ENCODE measurements at places on chromosomes 6 and 20.

DNA sequence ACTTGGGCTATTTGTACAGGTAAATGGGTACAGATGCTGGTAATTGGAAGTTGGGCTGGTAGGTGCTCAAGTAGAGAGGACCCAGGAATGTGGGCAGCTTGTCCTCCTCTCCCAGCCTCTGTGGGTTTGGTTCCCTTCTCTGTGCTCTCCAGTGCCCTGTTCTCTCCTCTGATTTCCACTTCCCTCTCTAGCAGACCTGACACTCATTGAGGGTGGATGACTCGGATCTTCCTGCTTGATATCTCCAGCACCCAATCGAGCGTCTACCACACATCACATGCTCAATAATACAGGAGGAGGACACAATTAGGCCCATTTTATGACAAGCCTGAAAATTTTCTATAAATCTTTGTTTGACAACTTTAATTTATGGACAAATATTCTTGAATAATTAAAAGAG is 23.7 kb downstream of the CST1 start:
- no peak for DNase-seq

GRCh38 chr6:4240148-4240547 is 104.8 kb upstream of the ECI2 start:
- DNase-seq, result no peak

GRCh38 chr6:134195164-134195906 is 122.6 kb downstream of the SGK1 start:
- no peak for DNase-seq

DNA sequence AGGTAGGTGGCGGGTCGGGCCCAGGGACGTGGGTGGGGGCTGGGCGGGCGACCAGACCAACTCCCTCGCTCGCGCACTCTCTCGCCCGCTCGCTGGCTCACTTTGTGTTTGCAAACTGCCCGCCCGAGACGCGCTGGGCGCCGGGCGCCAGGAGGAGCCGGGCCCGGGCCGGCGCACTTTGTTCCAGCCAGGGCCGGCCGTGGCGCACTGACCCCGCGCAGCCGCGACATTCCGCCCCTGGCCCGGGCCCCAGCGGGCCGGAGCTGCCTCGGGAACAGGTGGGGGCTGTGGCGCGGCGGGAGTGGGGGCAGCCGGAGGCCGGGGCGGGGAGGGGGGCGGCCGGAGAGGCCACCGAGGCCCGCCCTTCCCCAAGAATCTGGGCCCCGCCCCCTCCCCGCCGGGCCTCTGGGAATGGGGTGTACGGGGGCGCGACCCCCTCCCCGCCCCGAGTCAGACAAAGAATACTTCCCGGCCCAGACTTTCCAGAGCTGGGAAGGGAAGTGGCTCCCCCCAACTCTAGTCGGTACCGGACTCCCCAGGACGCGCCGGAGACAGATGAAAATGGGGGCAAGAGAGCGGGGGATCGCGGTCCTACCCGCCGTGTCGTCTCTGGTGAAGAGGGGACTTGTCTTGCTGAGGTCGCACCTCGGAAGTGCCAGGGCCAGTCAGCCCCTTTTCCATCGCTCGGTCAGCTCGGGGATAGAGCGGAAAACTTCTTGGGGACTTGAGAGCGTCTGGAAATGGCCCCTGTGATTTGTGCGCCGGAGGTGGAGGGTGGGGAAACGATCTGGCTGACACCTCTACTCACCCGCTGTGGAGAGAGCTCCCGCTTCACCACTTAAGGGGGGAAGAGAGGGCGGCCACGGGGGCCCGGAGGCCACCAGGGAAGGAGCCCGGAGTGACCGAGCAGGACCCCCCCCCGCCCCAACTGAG is 951 bp downstream of the FOXP4 start:
- DNase-seq, result no peak

DNA sequence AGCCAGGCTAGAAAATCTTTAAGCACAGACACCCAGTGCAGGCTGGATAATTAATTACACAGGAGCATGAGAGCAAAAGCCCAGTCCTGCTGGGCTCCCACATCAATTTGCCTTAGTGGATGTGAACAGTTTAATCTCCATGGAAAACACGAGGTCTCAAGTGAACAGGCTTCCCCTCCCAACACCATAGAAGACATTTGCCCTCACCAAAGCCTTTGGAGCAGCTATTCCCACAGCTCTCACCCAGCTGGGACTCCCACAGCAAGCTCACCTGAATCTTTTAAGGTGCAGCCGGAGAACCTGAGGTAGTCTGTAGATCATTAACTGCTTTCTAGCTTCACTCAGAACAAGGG is 12.0 kb downstream of the TOMM6 start:
- DNase-seq, result no peak

- no peak for DNase-seq
Measured at GRCh38 chr6:11580686-11581405, 43.3 kb downstream of the TMEM170B start.

GRCh38 chr6:130923350-130923749 is 96.1 kb downstream of the SMLR1 start:
- no peak for DNase-seq

DNA sequence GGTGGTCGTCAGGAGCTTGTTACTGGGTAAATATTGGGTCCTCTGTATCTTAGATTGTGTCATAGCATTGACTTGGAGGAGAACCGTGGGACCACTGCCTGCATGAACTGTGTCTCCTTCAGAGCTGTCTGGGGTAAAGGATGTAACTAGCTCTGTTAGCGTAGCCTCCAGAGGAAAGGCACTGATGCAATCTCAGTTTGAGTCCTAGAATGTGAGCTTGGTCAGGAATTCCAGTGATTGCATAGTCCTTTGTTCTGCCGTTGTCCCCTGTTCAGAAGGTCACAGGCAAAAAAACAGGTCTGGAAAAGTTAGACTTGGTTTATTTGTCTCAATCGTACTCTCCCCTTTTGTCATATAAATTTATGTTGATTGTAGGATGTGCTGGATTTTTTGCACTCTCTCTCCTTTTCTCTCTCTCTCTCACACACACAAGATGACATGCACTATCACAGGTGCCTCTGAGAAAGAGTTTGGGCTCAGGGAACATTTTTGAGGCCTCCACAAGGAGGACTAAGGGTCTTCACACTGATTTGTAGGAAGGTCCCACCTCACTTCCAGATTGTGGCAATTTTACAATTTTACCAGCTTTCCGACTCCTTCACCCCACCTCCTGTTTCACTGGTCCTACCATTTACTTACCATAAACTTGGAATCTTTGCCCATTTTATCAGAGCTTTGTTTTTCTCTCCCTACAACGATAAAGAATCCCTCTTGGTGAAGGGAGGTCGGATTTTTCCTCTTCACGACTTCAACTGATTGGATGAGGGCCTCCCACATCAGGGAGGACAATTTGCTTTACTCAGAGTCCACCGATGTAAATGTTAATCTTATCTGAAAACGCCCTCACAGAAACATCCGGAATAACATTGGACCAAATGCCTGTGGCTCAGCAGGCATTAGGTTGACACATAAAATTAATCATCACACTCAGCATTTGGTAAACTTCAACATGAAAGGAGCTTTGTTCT is 7.0 kb upstream of the DACT2 start:
- peak; percentile 45 for DNase-seq

DNA sequence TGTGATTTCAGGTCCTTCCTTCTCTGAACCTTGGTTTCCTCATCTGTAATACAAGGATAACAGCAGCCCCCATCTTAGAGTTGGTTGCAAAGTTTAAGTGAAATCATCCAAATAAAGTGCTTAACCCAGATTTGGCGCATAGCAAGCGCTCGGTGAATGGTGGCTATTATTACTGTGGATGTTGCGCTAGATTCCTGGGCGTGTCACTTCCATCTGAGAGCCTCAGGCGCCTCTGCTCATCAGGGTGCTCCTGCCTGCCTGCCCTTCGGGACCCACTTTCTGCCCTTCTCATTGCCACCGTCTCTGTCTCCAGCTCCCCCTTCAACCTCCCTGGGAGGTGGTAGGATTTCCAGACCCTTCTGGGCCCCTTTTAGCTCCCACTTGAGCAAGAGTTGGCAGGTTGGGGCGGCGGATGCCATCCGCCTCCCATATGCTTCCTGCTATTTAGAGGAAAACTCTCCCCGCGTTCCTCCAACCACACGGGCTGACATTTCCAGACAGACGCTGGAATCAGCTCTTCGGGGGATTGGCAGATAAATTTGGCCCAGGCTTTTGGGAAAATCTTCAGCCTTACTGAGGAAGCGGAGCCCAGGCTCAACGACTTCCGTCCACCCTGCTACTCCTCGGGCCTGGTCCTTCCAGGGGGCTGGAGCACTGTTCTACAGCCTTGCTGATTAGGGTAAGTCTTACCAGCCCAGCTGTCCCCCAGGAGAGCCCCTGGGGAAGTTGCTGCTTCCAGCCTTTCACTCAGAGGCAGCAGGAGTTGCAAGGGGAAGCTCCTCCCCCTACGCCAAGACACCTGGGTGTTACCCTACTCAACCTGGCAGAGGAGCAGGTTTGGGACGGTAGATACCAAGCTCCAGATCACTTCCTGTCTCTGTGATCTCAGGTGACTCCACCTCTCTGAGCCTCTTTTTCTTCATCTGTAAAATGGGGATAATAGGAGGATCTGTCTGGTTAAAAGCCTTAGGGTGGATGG is 71.5 kb downstream of the DLGAP4 start:
- DNase-seq, result no peak

DNA sequence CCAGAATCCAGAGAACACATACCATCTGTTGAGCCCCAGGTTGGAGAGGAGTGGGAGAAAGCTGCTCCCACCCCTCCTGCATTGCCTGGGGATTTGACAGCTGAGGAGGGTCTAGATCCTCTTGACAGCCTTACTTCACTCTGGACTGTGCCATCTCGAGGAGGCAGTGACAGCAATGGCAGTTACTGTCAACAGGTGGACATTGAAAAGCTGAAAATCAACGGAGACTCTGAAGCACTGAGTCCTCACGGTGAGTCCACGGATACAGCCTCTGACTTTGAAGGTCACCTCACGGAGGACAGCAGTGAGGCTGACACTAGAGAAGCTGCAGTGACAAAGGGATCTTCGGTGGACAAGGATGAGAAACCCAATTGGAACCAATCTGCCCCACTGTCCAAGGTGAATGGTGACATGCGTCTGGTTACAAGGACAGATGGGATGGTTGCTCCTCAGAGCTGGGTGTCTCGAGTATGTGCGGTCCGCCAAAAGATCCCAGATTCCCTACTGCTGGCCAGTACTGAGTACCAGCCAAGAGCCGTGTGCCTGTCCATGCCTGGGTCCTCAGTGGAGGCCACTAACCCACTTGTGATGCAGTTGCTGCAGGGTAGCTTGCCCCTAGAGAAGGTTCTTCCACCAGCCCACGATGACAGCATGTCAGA is 77.4 kb downstream of the ASXL1 start:
- no peak for DNase-seq

GRCh38 chr6:99521633-99522151 is 6.5 kb upstream of the USP45 start:
- no peak for DNase-seq

DNA sequence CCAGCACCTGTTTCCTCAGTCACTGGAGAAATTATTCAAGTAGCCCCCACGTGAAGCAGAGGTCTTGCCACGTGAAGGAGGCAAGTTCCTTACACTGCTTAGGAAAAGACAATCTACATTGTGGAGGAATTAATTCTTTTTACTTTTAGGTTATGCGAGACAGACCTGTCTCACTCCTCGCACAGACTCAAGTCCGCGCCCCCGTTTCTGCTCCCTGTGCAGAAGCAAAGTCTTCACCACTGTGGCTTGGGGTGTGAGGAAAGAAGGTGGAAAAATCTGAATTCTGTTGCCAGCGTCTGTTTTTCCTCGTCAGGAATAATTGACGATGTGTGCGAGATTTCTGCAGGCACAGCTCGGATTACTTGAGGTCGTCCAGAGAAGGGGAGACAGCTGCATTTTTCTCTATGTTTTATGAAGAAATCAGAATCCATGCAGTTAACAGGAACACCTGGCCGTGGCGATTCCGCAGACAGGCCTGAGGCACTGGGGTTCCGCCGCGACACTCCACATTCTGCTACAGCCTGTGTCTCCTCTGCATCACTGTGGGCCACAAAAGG is 185.1 kb downstream of the SMOC2 start:
- DNase-seq, result no peak

DNA sequence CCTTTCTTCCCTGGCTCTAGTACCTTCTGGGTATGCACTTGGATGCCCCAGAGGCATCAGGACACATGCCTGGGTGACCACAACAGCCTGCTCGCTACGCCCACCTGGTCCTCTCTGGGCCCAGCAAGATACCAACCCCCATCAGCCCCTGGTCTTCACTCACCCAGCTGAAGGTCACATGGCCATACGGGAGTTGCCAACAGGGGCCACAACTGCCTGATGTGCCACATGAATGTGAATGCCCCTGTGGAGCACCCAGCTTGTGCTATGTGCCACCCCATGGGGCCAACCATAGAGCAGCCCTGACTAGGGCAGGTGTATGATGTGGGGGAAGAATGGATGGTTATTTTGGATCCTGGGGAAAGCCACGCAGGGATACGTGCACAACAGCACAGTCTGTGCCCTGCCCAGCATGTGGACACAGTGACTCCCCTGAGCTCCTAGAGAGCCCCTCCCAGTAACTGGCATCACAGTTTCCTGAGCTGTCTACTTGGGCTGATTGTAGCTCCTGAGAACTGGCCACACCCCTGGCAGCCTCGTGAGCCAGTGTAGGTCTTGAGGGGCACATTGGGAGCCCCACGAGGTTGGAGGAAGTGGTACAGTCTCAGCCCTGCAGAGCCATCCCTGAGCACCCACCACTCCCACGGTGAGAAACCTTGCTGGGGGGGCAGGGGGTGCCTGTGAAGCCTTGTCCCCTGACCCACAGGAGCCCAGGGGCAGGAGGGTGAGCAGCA is 10.5 kb upstream of the PCMTD2 start:
- DNase-seq, result no peak

GRCh38 chr20:49151436-49151835 is 36.7 kb downstream of the STAU1 start:
- DNase-seq, result no peak

GRCh38 chr6:15770347-15771143 is 107.7 kb upstream of the DTNBP1 start:
- DNase-seq, result no peak

- peak; percentile 59 for DNase-seq
Measured at GRCh38 chr6:53326372-53327016, 22.3 kb downstream of the ELOVL5 start.

DNA sequence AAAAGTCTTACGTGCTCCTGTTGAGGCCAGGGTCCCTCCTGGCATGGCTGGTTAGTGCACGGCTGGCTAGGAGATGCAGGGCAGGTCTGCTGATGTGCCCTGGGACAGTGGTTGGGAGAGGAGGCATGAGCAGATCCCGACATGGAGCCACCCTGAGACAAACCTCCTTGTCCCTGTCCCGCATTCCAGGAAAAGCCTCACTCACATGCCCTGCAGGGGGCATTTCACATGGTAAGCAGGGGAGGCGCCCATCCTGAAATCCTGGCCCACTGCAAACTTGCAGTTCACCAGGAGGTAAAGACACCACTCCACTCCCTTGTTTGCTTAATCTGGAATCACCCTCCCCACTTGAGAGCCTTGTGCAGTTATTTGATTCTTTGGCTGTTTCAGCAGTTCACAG is 116.7 kb upstream of the SLC24A3 start:
- no peak for DNase-seq

DNA sequence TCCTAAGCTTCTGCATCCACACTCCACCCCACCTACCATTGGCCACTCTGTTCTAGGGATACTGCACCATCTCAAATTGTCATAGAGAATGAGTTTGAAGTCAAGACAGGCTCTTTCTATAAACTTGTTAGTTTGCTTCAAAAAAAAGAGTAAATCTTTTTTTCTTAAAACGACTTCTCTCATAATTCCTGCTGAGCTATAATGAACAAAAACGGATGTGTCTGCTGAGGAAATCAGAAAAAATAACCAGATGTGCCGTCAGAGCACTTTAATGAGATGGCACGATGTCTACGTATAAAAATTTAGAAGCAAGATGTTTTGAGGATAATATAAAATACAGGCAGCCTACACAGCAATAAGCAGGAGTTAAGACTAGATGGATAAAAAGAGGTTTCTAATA is 24.0 kb upstream of the DDO start:
- no peak for DNase-seq

- DNase-seq, result no peak
Measured at GRCh38 chr6:161772176-161772575, 498.3 kb upstream of the AGPAT4 start.
